ENCODE measurements at places on chromosomes 2 and 18.
A peak's percentile ranks its signal among the peaks of the same experiment; 100 is the strongest.

DNA sequence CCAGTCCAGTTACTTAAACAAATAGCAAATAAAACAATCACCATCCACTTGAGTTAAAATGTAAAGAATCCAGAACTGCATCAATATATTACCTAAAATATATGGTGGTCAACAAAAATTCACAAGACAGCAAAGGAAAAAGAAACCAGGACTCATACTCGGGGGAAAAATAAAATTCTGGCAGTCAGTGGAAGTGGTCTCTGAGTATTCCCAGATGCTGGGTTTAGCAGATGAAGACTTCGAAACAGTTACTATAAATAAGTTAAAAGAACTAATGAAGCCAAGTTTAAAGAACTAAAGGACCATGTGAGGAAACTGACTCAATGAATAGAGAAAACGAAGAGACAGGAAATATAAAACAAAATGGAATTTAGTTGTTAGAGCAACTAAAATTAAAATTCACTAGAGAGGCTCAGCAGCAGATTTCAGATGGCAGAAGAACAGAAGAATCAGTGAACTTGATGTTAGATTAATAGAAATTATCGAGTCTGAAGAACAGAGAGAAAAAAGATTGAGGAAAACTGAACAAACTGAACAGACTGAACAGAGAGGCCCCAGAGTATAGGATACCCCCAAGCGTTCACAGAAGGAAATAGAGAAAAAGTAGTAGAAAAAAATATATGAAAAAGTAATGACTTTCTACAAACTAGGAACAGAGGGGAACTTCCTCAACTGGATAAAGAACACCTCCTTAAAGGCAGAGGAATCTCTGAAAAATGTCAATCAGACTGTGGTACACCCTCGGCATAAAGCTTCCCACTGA, 27.9 kb downstream of the MGAT4A start:
- DNase-seq = no peak

- DNase-seq = peak; percentile 12
These were observed 166.6 kb downstream of the RNF144A start for GRCh38 chr2:7083580-7084509.

GRCh38 chr2:190575263-190575662, 40.7 kb upstream of the NEMP2 start:
- no peak for DNase-seq

- DNase-seq = no peak
These were observed 3.2 kb upstream of the VAPA start for GRCh38 chr18:9910661-9911060.

GRCh38 chr2:98801286-98801685, 70.4 kb upstream of the MGAT4A start:
- DNase-seq = no peak

- peak; percentile 74 for DNase-seq
These were observed 64.9 kb upstream of the WIPF1 start for GRCh38 chr2:174662459-174662858.

DNA sequence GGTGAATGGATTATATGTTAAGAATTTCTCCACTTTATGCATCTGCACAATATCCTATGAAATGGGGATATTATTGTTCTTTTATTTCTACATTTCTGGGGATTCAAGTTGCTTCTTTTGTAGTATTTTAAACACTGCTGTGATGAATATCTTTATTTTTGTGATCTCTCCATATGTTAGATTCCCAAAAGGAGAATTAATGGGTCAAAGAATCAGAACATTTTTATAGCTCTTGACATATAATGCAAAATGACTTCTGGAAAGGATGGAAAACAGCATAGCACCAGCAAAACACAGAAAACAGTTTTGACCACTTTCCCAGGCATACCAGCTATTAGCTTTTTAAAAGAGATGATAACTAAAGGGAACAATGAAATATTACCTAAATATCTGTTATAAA, 135.5 kb downstream of the NCKAP5 start:
- DNase-seq = no peak

DNA sequence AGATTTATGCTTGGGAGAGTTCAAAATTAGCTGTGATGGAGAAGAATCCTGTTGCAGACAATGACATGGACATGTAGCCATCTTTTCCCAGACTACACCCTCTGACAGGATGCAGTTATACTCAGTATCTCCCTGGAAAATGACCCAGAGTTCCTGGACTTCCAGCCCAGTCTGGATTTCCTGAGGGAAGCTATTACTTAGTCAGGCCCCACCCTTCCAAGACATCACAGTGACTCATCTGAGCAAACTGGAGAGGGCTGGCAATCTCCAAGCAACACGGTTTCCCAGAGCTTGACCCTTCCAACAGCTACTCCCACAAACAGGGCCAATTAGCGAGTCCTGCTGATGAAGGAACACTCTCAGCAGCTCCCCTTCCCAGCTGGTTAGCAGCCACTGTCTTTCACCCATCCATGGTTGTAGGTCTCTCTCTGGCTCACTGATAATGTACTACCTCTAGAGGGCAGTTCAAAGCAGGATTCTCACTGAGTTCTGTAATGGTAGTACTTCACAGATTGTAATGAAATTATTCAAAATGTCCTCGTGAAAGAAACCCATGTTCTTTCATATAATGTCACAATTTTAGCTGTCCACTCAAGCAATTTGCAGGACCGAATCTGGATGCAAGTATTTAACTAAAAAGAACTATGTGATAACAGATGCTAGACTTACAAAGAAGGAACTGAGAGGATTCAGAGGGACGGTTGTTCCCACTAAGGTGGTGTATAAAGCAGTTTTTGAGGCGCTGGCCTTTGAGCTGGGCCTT, 110.2 kb downstream of the MDH1 start:
- peak; percentile 85 for DNase-seq

GRCh38 chr2:62338111-62338510, 142.2 kb downstream of the B3GNT2 start:
- no peak for DNase-seq

DNA sequence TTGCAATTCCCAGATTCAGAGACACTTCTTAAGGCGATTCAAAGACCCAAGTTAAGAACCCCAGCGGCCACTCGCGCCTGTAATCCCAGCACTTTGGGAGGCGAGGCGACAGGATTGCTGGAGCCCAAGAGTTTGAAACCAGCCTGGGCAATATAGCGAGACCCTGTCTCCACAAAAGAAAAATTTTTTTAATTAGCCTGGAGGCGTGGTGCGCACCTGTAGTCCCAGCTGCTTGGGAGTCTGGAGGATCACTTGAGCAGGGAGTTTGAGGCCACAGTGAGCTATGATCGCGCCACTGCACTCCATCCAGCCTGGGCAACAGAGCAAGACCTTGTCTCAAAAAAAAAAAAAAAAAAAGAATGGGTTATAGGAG, 585 bp upstream of the ANAPC1 start:
- no peak for DNase-seq

DNA sequence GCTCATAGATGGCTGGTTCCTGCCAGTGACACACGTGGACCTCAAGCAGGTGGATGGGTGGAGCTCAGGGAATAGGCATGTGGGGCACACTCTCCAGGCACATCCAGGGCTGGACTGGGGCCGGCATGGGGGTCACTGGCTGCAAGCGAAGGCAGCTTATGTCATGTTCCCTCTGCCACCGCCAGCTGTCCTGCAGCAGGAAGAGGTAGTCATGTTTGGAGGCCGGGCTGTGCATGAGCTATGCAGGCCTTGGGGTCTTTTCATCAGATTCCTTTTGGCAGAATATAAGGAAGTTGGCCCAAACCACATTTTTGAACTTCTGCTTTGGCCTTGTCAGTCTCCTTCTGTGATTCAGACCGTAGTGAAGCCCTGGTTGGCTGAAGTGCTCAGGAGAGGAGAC, 61.5 kb downstream of the AGAP1 start:
- no peak for DNase-seq

DNA sequence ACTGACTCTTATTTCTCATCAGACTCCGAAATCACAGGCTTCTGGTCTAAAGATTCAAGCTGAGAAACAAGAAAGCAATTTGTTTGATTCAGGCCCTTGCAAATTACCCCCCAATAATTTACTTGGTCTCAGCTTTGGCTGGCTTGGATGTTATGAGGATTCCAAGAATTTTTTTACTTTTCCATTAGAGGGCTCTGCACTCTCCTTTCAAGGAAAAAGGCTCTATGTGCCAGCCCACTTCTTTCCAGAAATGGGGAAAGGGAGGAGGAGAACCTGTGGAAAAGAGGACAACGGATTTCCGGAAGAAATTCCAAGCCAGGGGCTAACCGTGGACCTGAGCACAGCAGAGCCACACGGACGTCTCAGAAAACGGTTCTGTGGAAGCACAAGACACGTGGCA, 44.4 kb downstream of the BCL11A start:
- DNase-seq = no peak

- DNase-seq = peak; percentile 94
These were observed 258.0 kb downstream of the CNTNAP5 start for GRCh38 chr2:124283096-124283495.

GRCh38 chr2:567865-568638, 109.2 kb downstream of the TMEM18 start:
- DNase-seq = peak; percentile 62

DNA sequence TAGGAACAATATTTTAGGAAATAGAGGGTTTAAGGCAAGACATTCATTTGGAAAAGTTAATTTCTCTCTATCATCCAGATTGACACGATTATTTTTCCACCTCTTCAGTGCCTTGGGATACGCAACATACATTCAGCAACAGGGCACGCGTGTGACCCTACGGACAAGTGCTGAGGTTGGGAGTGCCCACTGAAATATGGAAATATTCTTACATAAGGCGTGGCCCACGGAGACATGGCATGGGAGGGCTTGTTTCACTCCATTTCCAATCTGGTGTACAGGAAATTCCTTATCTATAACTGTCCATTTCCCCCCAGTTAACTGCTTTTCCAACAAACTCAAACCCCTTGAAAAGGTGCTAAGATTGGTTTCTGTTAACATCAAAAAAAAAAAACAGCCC, 20.9 kb upstream of the KIDINS220 start:
- no peak for DNase-seq

GRCh38 chr2:148645539-148646230, 1.1 kb downstream of the EPC2 start:
- DNase-seq = peak; percentile 89

GRCh38 chr2:107064750-107065149, 178.8 kb upstream of the ST6GAL2 start:
- no peak for DNase-seq

GRCh38 chr2:173122936-173123335, 47.3 kb downstream of the MAP3K20 start:
- no peak for DNase-seq

GRCh38 chr2:3606370-3607201, 11.7 kb downstream of the COLEC11 start:
- DNase-seq = no peak

GRCh38 chr2:169260846-169261642, 101.3 kb downstream of the LRP2 start:
- DNase-seq = no peak

DNA sequence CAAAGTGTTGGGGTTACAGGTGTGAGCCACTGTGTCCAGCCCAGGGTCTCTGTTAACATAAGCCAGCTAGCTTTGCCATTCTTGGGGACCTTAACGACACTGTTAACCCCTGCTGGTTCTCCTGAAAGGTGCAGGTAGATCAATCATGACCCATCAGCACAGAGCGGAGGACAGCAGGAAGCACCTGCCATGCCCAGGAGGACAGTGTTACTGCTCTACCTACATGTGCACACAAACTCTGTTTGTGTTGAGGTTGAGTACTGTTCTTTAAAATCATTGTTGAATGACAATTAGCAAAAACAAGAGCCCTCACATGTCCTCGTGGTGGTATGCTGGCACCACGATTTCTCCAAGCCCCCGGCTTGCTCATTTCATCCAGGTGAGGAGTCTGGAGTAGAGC, 120.9 kb downstream of the FAM210A start:
- no peak for DNase-seq

DNA sequence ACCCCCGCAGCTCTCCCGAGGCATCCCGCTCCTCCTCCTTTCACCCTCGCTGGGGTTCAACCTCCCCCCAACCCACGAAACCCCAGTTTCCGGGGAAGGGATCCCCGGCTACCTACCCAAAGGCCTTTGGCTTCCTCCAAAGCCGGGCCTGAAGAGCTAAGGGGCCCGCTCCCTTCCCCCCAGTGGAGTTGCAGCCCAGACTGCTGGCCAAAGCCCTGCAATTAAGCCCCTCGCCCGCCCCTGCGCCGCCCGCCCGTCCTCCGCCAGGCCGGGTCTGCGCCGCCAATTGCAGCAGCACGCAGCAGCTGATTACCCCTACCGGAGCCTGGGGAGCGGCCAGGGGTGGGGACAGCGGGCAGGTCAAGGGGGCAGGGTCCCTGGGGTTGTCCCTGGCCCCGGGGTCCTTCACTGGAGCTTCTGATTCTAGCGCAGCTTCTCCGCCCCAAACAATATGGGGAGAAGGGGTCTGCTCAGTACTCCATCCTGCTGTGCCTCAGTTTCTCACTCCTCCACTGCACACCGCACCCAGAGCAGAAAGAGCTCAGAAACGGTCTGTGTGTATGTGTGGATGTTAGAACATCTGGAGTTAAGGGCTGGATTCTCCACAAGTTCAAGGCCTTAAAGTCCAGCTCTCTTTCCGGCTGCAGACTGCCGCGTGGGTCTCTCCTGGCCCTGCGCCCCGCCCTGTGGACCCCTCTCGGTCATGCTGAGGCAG, 16.9 kb downstream of the WNT10A start:
- no peak for DNase-seq

- peak; percentile 77 for DNase-seq
These were observed 194.8 kb downstream of the ZEB2 start for GRCh38 chr2:144325086-144325485.

- peak; percentile 22 for DNase-seq
These were observed 223.2 kb downstream of the ALK start for GRCh38 chr2:29698216-29698615.

DNA sequence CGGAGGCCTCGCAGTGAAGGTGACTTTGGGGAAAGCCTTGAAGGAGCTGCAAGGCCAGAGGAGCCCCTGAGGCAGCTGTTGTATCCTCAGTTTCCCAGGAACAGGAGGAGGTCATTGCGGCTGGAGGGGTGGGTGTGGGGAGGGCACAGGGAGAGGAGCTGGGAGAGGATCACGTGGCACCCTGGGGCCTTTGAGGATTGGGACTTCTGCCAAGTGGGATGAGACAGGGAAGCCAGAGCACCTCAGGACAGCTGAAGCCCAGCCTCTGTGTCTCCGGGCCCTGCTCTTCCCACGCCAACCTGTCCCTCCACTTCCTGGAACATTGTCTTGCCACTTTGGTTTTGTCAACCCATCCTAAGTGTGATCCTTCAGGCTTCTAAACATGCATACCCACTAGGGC, 19.4 kb upstream of the RRM2 start:
- DNase-seq = peak; percentile 40

DNA sequence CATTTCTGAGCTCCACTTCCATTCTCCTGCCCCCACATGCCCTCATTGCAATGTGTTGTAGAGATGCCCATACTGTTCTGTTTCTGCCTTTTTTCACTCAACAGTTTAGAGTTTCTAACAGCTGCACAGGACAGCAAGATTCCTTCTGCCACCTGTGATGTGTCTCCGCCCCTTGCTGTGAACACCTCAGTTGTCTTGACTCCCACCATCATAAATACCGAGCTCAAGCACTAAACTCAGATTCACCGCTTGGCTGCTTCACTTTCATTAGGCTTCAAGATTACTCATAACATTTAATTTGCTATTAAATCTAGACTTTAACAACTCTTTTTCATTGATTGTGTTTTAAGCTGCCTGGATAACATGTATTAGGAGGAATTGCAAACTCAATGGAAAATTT, 141.0 kb downstream of the MAP2 start:
- no peak for DNase-seq

All from M059J (cell line).